ENCODE measurements at places on chromosomes 4 and X.

GRCh38 chr4:8844976-8845690 lies 26.5 kb downstream of the HMX1 start:
- no peak for DNase-seq

- DNase-seq = no peak
Observed at GRCh38 chr4:123351713-123352112, 44.9 kb upstream of the SPRY1 start.

DNA sequence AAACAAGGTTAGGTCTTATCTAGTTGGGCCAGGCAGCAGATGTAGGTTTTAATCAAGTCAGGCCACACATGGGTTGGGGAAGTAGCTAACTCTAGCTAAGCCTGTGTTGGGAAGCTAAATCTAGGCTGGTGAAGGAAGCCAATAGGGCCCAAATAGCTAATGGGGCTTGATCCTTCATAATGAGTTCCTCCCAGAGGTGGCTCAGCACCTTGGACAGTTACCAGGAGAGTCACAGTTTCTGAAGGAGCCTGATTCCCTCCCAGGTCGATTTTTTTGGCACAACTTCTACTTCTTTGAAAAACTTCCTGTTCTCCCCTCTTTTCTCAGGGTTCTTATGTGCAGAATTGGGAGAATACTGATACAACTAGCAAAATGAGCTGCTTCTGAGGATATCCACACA lies 242.5 kb upstream of the PRPS2 start:
- no peak for DNase-seq

GRCh38 chr4:38411981-38412536 lies 251.9 kb upstream of the KLF3 start:
- no peak for DNase-seq

DNA sequence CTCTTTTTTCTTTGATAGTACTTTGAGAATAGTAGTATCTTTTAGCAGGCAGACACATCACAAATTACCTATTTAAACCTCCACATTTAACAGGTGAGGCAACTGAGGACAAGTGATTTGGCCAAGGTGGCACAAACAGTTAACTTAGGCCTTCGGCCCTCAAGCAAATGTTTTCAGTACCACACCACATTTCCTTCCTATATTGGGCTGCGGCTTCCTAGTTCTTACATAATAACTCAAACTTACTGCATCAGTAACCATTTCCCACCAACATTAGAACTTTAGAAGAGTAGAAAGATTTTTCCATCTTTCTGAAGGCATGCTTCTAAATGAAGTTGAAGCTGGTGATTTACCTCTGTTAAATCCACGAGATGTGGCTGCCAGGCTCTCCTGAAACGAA lies 63.2 kb upstream of the SLC4A4 start:
- no peak for DNase-seq

- DNase-seq = no peak
Observed at GRCh38 chr4:6781561-6781960, 966 bp upstream of the KIAA0232 start.

DNA sequence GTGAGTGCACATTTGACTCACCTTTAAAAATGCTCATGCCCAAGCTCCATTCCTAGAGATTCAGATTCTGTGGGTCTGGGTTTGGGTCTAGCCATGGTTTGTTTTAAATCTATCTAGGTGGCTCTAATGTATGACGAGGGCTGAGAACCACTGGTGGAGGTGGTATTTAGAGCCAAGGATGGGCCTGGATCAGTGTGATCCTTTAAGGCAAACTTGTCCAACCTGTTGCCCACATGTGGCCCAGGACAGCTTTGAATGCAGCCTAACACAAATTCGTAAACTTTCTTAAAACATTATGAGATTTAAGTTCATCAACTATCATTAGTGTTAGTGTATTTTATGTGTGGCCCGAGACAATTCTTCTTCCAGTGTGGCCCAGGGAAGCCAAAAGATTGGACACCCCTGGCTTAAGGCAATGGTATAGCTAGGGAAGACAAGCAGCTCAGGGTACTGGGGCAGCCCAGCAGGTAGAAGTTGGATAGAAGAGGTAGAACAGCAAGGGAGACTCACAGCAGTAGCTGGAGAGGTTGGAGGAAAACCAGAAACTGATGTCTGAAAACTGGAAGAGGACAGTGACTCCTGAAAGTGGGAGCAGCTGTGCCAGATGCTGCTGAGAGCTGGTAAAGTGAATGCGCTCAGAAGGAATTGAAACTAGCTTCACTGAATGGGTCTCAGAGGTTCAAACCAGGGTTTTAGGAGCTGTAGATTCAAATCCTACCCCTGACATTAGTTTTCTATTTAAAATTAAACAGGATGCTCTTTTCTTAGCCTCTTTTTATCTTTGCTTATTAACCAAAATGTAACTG lies 18.2 kb downstream of the ADD1 start:
- no peak for DNase-seq

DNA sequence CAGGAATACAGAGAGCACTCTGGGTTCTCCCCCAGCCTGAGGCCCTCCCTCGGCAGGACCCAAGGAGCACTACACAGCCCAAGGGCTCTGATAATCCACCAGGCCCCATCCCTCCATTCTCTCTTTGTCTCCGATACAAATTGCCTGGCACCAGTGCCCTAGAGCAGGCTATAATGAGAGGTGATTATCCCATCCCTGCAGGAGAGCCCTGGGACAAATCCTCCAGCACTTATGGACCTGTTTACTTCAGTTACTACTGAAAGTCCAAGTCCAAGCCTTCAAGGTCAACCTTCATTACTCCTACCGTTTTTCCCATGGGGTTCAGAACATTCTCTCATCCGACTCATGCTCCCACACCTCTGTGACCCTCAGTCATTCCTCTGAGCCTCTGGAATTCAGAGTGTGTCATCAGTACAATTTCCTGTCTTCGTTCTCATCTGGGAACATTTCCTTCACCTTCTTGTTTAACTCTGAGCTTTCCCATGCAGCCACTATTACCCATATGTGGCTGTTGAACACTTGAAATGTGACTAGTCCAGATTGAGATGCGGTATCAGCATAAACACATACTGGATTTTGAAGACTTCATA lies 299.0 kb downstream of the RAPGEF2 start:
- no peak for DNase-seq

DNA sequence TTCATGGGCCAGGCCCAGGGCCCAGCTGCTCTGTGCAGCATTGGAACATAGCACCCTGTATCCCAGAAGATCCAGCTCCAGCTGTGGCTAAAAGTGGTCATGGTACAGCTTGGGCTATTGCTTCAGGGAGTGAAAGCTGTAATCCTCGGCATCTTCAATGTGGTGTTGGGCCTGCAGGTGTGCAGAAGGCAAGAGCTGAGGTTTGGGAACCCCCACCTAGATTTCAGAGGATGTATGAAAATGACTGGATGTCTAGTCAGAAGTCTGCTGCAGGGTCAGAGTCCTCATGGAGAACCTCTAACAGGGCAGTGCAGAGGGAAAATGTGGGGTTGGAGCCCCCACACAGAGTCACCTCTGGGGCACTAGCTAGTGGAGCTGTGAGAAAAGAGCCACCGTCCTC lies 341.7 kb downstream of the PPP3CA start:
- no peak for DNase-seq

GRCh38 chrX:56757327-56757726 lies 28.3 kb downstream of the NBDY start:
- DNase-seq = no peak

DNA sequence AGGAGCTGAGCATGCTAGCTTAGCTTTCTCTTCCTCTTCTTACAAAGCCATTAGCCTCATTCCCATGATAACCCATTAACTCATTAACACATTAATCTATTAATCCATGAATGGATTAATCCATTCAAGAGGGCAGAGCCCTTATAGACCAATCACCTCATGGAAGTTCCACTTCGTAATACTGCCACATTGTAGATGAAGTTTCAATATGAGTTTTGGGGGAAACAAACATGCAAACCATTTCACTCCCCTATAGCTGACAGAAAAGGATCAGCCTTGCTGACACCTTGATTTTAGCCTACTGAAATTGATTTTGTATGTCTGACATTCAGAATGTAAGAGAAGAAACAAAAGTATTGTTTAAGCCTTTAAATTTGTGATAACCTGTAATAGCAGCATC lies 251.8 kb upstream of the GALNTL6 start:
- no peak for DNase-seq

DNA sequence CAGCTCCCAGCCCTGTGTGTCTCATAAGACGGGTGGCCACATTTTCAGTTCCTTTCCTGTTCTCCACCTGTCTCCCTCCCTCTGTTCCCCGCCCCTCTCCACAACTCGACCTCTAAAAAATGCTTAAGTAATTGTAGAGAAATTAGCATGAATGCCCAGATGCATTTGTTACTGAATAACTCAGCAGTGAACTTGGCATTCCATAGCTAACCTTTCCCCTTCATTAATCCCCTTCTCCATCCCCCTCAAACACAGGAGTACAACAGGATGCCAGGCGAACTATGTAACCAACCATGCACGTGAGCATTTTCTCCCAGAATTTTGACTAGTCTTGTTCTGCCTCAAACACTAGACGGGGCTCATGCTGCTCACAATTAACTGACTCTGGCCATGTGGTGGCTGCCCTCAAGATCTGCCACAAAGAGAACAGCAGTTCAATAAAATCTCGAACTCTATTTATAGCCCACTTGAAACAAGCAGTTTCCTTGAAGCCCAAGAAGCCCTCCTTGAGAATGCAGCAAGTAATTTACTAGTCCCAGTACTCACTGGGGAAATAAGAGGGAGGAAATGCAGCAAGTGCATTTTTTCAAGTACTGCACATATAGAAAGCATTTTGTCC lies 351.2 kb downstream of the ARHGAP24 start:
- no peak for DNase-seq

- DNase-seq = no peak
Observed at GRCh38 chr4:78621395-78621794, 69.8 kb downstream of the ANXA3 start.

DNA sequence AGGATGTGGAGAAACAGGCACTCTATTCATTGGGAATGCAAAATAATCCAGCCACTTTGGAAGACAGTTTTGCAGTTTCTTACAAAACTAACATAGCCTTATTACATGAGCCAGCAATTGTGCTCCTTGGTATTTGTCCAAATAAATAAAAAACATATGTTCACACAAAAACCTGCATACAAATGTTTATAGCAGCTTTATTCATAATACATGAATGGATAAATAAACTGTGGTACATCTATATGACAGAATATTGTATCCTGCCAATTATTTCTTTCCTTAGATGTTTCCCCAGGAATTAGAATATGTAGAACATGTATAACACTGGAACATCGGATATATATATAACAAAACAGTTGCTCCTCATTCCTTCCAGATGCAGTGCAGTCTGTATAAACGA lies 57.7 kb upstream of the VEGFC start:
- DNase-seq = no peak

GRCh38 chr4:95290702-95291101 lies 258.1 kb downstream of the UNC5C start:
- no peak for DNase-seq

DNA sequence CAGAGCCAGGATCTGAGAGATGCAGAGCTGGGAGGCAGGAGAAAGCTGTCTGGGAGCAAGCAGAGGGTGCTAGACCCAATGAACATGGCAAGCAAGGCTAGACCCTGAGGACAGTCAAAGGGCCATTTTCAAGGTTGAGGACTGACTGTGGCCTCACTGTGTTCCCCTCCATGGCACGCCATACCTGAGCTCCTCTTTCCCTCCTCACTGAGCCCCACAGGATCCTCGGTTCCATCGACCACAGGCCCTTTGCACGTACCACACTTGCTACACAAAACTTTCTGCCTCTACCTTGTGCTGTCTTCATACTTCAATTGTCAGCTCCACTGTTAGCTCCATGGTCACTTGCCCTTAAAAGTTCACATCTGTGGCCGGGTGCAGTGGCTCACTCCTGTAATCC lies 45.5 kb upstream of the CD99 start:
- no peak for DNase-seq

GRCh38 chr4:118839221-118839927 lies 3.4 kb upstream of the SEC24D start:
- no peak for DNase-seq

DNA sequence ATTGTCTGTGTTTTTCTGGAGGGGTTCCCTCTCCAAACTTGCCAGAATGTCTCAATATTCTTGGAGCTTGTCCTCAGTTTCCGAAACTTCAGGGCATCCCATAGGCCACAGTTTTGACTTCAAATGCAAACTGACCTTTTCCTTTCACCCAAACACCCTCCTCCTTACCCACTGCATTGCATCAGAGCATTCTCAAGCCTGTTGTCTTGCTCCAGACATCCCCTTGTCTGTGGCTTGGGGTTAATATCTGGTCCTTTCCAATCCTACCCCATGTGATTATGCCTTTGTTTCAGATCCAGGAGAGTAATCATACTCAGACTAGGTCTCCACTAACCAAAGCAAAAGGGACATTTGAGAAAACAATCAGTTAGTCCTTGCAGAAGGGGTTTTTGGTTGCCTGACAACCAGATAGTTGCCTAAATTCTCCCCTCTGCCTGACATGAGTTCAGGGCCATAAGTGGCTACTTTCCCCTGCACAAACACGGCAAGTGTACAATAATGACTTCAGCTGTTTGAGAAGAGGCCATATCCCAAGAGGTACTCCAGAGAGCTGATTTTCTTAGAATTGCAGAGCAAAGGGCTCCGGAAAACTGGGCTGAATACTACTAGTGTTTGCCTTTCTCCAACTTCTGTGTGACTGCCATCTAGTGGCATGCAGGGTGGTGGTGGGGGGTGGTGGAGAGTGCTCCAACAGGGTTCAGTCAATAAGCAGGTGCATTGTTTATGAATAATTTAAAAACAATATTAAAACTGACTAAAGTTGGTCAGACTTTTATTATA lies 130.2 kb downstream of the CHRDL1 start:
- no peak for DNase-seq

DNA sequence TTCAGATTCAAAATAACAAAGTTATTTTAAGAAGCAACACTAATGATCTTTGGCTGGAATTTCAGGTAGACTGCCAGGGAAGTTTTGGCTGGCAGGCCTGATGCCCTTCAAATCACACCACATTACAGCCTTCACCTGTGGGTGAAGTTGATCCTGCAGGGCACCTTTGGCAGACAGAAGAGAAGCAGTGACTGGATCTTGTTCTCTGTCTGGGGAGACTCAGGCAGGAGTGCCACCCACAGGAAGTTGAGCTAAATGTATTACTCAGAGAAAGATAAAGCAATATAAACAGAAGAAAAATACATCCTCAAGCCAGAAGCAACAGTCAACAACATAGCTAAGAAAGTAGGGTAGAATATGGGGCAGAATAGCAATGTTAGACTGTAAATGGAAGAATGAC lies 12.8 kb upstream of the CFAP299 start:
- DNase-seq = no peak

GRCh38 chr4:41262198-41262597 lies 5.5 kb downstream of the UCHL1 start:
- DNase-seq = no peak

GRCh38 chr4:188190461-188190860 lies 51.2 kb downstream of the TRIML1 start:
- DNase-seq = no peak

- no peak for DNase-seq
Observed at GRCh38 chrX:28576117-28576516, 11.1 kb upstream of the IL1RAPL1 start.
